ENCODE measurements at places on chromosomes 1 and 21. TPM values are rescaled to one million over a fixed set of nuclear protein-coding genes. Genes with fewer than 3 reads are reported as not detected.

Gene OR2T11
- polyA plus RNA-seq = not detected

Gene CLEC20A
- not detected for polyA plus RNA-seq

Gene LHX8
- polyA plus RNA-seq = not detected

Gene FMO3
- not detected for polyA plus RNA-seq

Gene PRR9
- polyA plus RNA-seq = not detected

Gene GSTM1
- 55.1 TPM for polyA plus RNA-seq

Gene WDR47
- 7.1 TPM for polyA plus RNA-seq

Gene C1orf122
- 27.0 TPM for polyA plus RNA-seq

Gene CZIB
- 61.0 TPM for polyA plus RNA-seq

Gene UBL4B
- not detected for polyA plus RNA-seq

Gene TMEM51
- polyA plus RNA-seq = 4.0 TPM

Gene EXO5
- polyA plus RNA-seq = 10.9 TPM

- DNase-seq = no peak
Measured at GRCh38 chr21:44082648-44083440, 24.4 kb upstream of the PWP2 start.

DNA sequence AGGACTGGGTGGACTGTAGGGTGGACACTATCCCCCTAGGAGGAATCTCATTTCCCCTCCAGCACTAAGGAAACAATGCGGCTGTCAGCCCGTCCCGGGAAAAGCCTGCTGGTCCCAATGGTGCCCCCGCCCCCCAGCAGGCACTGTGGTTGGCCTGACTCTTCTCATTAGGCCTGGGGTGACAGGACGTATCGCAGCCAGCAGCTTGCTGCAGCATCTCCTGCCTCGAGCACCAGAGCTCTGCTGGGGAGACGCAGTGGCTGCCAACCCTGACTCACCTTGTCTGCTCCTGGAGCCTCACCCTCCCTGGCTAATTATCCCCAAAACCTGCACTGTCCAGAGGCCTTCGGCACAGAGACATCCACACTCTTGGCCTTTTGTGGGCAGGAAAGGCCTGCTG is 115.1 kb upstream of the GJB5 start:
- DNase-seq = no peak

GRCh38 chr1:172903581-172904220 is 147.0 kb downstream of the TNFSF18 start:
- no peak for DNase-seq

DNA sequence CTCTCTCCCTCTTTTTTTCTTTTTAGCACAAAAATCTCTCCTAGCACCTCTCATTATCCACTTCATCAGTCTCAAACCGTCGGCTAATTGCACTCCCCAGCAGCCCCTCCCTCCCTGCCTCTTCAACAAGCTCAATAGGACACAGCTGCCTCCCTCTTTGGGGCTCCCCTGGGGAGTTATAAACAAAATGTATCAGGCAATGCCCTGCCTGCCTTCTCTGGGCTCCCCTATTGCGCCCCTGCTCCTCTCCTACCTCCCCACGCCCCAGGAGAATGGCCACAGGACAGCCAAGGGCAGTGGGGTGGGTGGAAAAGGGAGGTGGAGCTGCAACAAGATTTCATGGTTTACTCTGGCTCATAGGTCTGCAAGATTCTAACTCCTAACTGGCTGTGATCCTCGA is 147.1 kb upstream of the GRIK3 start:
- DNase-seq = no peak

DNA sequence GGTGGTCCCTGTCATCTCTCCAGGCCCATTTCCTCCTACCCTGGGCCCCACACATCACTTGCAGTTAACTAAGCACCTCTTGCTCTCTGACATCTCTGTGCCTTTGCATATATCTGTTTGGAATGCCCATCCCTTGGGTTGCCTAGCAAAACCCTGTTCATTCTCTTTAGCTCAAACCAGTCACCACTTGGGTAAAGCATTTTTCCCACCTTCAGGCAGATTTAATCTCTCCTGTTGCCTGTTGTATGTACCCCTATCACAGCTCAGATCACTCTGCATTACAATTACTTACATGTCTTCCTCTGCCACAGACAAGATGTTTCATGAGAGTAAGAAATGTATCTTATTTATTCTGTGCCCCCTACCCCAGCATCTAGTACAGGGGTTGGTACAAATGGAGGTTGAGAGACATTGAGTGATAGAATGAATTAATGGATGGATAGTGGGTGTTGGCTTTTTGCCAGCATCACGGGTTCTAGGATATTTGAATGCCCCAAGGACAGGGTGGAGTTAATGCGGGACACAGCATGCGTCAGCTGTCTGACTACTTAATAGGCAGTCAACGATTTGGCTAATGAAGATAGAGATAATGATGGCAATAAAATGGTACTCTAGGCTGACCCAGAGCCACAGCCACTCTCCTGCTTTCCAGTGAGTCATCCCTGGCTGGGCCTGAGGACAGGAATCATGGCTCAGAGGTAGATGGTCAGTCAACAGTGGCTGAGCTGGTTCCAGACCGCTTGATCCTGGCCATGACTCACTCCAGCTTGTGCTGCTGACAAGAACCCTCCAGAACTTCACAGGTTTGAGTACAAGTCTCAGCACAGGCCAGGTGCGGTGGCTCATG is 6.5 kb downstream of the NR0B2 start:
- DNase-seq = no peak

DNA sequence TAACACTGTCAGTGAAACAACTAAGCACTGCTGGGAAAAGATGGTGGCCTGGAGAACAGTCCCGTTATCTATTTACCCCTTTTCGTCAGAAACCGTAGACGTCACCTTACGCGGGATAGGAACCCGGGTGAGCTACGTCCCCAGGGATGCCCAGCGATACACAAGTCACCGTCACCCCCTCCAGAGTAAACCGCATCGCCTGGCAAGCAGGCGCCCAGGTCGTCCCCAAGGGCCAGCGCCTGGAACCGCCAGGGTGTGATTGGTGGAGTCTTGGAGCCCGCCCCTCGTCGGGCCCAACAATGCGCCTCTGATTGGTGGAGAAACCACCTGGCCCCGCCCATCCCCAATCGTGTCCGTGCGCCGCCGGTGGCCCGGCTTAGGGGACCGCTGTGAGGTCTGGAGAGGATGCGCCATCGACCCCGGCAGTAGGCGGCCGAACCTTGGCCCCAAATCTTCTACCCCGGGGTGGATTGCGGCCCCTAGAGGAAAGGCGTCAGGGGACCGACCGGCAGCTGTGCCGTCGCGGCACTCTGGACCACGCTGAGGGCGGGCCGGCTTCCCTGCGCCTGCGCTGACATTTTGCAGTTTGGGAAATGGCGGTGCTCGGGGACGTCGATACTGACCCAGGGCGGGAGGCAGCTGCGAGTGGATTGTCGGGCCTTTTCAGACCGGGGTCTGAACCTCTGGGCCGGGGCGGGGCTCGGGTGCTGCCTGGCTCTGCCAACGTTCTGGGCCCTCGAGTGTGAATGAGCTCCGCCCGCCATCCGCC is 34.4 kb downstream of the SLC2A1 start:
- DNase-seq = peak; percentile 72

- no peak for DNase-seq
Measured at GRCh38 chr1:29736582-29737188, 500.4 kb downstream of the PTPRU start.

GRCh38 chr1:205577874-205578658 is 53.7 kb downstream of the ELK4 start:
- no peak for DNase-seq

DNA sequence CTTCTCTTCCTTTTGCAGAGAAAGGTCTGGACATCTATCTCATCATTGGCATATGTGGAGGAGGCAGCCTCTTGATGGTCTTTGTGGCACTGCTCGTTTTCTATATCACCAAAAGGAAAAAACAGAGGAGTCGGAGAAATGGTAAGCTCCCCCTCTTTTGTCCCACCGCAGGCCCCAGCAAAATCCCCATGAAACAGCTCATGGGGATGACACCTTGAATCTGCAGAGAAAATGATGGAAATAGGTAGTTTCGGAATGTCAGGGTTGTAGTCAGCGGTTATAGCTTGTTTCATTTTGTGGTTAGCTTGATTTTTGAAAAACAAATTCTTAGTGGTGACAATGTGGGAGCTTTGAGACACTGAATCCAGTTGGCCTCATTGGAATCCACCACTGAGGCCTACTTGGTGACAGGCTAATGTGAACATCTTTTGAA is 10.3 kb downstream of the CD2 start:
- DNase-seq = peak; percentile 37

- no peak for DNase-seq
Measured at GRCh38 chr1:24775916-24776315, 30.7 kb downstream of the CLIC4 start.

- no peak for DNase-seq
Measured at GRCh38 chr1:216425577-216425976, 2.3 kb upstream of the USH2A start.

GRCh38 chr1:8259498-8260290 is 58.2 kb upstream of the SLC45A1 start:
- no peak for DNase-seq

- DNase-seq = no peak
Measured at GRCh38 chr1:76644139-76644538, 223.1 kb upstream of the ST6GALNAC5 start.

DNA sequence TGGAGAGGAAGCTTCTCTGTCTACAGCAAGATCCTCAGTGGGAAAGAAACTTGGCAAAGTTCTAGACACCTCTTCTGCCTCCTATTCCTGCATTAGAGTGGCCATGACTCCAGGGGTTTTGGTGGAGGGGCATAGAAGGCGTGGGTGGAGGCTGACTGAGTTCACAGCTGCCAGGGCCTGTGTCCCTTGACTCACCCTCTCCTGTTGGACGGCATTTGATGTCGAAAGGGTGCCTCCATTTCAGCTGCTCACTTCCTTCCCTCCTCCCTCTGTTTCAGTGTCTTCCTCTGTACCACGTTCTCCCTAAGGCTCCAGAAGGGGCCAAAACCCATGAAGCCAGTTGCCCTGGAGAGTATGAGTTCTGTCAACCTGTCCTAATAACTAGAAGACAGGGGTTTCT is 632 bp downstream of the TMEM79 start:
- no peak for DNase-seq

DNA sequence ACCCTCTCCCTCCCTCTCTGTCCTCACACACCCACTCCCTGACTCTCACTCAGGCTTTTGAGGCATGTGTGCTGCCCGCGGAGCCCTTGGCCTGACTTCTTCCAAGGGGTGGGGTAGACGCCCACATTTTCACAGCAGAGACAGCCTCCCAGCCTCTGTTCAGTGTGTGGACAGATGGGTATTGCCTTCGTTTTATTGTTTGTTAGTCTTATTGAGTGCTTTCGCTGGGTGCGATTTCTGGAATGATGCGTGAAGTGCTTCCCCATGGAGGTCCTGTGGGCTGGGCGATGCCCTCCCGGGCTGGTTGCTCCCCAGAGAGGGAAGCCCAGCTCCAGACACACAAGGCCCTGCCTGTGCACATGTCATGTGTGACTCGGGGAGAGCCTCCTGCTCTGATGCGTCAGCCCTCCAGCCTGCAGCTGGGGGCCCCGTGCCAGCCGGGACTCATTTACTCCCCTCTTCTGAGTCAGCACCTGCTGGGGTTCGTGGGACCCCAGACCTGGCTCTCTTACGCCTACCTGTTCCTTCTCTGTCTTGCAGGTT is 14.7 kb downstream of the PDXK start:
- DNase-seq = no peak

GRCh38 chr1:95095833-95096217 is 21.3 kb upstream of the TLCD4 start:
- peak; percentile 33 for DNase-seq

DNA sequence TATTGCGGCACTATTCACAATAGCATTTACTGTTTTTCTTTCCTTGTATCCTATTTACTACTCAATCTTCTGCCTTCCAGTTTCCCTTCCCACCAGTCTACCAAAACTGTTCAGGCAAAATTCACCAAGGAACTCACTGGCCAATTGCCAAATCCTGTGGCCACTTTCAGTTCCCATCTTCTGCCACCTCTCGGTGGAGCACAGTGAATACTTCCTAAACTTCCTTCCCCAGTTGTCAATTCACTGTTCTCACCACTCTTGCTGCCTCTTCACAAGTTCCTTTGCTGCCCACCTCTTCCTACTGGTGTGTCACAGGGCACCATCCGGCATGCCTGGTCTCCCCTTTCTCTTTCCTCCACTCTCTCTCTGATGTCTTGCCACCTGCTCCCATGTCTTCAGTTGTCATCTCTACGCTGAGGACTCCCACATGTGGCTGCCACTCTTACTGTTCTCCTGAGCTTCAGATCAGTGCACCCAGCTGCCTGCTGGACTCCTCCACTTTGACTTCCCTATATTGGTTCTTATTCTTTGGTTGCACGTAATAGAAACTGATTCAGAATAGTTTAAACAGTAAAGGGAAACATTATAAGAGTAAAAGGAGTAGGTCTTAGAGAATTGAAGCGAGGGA is 114.4 kb downstream of the PIK3R3 start:
- DNase-seq = no peak

DNA sequence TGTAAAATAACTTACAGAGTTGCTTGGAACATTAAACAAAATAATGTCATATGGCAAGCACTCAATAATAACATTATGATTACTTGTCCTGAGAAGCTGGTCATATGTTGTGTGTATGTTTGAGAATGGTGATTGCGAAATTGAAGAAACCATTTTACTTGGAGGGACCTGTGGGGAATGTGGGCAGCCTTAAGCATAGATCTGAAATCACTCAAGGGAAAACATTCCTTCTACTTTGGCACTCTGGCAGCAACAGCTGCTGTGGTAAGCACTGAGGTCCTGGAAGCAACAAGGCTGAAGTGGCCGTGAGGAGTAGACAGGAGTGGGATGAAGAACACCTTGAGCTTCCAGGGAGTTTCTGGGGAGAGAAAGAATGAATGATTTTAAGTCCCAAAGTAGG is 165.4 kb upstream of the ADAMTS5 start:
- no peak for DNase-seq

GRCh38 chr1:117060441-117061317 is 553 bp downstream of the TTF2 start:
- peak; percentile 31 for DNase-seq

DNA sequence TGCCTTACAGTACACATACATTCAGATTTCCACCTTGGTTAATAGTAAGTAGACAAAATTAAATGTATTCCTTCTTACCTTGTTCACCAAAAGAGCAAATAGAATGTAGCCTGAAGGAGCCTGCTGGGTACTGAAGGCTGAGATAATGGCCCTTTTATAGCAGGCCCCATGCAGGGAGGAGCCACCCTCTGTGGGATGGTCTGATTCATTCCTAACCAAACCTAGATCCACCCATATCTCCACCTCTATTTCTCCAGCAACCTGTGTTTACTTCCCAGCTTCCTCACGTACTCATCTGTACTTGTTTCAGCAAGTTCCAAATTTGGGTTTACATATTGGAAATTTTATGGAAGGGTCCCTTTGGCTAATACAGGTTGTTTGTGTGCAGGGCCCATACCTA is at the start of gene FLG:
Gene FLG (minus strand): TSS at position 129 of the 400 bp plus-strand sequence. CDS start 9,783 bp downstream, outside the sequence.
- DNase-seq = no peak

- no peak for DNase-seq
Measured at GRCh38 chr1:187949567-187949966, 1120.8 kb downstream of the PLA2G4A start.

DNA sequence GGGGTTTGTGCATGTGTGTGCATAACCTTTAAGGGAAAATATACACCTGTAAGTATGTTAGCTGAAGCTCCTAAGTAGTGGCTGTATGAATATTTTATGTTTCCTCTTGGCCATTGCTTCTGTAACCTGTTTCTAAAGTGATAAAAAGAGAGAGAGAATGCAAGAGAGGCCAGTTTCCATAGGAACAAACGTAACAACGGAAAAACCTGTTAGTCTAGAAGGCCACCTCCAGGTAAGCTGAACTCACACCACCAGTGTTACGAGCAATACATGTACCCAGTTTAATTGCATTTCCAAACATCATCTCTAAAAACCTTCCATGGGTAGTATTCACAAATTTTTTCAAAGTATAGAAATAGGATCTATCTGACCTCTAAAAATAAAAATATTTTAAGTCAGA is 63.1 kb downstream of the PLPPR4 start:
- DNase-seq = no peak

Data from GM12878 (cell line).